Naive thymus-derived CD4-positive, alpha-beta T cell (primary cell): ENCODE measurements at places on chromosomes 4 and X.

- DNase-seq = no peak
These were observed 46.9 kb upstream of the SMARCAD1 start for GRCh38 chr4:94160774-94161173.

GRCh38 chr4:109171070-109171469, 131.4 kb downstream of the COL25A1 start:
- no peak for DNase-seq

- no peak for DNase-seq
These were observed 89.7 kb downstream of the TET2 start for GRCh38 chr4:105236202-105236915.

- no peak for DNase-seq
These were observed 87.9 kb upstream of the PAK3 start for GRCh38 chrX:111008126-111008525.

DNA sequence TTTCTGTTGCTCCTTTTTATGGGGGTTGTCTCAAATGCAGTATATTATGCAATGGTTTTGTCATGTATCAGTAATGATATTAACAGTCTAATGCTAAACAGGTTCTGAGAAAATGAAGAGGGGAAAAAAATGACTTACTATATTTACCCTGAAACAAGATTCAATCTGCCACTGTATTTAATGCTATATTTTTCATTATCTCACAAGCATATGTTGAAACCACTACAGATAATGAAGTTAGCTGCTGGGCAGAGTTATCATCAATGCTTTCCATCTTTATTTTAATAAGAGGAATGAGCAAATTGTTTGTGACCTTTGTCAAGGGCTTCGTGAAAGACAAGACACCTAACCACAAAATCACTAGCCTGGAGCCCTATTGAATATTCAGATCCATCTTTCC, 32.6 kb upstream of the NAA11 start:
- no peak for DNase-seq

DNA sequence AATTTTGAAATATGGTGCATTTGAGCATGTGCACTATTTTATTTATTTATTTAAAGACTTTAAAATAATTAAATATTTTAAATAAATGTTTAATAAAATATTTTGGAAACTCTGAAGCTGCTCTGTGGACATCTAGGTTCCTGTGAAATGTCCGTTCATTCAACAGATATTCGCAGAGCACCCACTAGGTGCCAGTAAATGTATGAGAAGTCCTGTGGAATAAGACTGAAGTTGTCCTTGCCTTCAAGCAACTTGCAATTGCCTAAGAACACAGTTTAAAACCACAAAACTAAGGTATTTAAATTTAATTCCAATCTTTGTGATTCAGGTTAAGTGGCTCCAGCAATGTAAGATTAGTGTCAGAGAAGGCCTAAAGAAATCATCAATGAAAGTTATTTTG, 306.7 kb downstream of the GBA3 start:
- no peak for DNase-seq

GRCh38 chr4:169485791-169486742, 126.3 kb downstream of the NEK1 start:
- DNase-seq = peak; percentile 39

DNA sequence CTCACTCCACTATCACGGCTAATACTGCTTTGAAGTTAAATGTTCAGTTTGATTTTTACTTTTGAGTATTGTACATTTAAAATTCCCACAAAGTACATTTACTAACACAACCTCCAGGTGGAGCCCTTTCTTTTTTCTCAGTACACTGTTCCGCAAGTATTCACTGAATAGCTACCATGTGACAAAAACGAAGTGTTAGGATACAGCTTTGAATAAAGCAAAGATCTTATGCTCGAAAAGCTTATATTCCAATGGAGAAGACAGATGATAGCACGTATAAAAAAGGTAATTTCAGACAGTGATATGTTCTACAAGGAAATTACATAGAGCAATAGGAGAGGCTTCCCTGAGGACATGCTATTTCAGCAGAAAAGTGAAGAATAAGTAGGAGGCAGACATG, 60.7 kb upstream of the ABCG2 start:
- DNase-seq = peak; percentile 64

DNA sequence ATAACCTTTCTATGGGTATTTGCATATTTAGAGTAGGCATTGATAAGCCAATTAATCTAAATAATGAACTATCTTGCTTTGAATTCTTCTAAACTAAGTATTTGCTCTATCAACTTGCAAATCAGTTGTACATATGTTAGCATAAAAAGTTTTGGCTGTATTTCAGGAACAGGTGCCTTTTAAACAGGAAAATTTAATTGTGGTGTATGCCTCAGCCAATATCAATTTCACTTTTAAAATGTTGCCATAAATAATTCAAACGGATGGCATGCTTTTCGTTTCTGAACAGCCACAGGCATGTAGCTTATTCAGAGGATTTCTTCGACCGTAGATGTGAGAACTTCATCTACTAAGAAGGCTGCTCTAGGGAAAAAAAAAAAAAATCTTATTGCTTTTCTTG, 99.9 kb downstream of the DCLK2 start:
- DNase-seq = no peak

GRCh38 chrX:20947411-20947912, 426.8 kb upstream of the CNKSR2 start:
- DNase-seq = no peak

GRCh38 chr4:111494971-111495370, 650.3 kb upstream of the FAM241A start:
- no peak for DNase-seq

DNA sequence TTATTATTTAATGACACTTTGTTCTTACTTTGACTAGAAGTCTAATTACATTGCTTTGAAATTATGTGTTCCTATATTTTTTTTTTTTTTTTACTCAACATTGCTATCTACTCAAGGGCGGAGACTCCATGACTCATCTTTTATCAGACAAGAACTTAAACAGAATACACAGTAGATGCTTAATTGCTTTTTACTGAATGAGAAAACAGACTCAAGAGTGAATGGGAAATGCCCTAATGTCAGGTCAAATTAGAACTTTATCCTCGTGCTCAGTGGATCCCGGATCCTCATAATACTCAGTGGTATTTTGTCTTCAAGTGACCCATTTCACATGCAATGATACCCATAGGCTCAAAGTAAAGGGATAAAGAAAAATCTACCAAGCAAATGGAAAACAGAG, 954.5 kb upstream of the IGFBP7 start:
- DNase-seq = no peak

- no peak for DNase-seq
These were observed 10.9 kb downstream of the MTMR1 start for GRCh38 chrX:150704030-150704613.

- no peak for DNase-seq
These were observed 127.3 kb downstream of the NEK1 start for GRCh38 chr4:169485086-169485485.

DNA sequence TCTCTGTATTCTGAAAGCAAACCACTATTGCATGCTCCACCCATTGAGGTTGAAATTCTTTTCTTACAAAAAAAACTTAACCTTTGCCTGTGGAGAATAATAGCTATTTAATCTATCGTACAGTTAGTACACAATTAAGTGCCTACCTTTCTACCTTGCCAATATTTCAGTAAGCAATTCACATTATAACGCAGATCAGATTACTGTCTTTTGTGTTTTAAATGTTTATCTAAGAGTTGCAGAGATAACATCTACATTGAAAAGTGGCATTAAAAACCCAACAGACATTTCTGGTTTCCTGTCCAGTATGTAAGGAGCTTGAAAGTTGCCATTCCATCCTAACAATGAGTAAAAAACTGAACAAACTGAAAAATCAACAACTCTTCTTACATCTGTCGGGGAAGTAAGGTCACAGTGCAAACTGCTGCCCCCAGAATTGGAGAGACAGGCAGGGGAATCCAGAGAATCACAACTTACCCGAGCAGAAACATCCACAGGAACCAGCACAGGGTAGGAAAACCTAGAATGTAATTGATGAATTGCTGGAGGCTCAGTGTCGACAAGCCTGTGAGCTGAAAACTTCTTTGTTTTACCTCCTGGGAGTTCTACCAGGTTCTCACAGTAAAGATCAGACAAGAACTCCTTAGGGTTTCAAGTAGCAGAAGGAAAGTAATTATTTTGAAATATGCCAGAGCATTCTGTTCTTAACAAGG, 27.3 kb upstream of the ACSL4 start:
- no peak for DNase-seq

- DNase-seq = no peak
These were observed 283.6 kb downstream of the SHOX start for GRCh38 chrX:914206-914605.

- no peak for DNase-seq
These were observed 97.3 kb downstream of the RS1 start for GRCh38 chrX:18574591-18574990.

- no peak for DNase-seq
These were observed 75.2 kb upstream of the ENPP6 start for GRCh38 chr4:184292877-184293276.

GRCh38 chr4:81505004-81505598, 33.4 kb upstream of the RASGEF1B start:
- peak; percentile 79 for DNase-seq

DNA sequence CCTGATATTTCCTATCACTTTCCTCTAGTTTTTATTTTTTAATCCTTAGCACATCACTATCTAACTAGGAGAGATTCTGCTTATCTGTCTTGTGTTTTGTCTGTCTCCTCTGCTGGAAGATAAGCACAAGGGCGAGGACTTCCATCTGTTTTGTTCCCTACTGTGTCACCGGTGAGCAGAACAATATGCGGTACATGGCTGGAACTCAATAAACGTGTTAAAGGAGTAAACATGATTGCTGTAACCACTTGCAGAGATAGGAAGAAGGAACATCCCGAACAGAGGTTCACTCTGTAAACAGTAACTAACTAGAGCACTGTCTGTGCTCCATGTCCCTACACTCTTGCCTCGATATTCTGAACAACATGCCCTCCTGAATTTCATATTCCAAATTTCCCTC, 5.2 kb downstream of the HS3ST1 start:
- DNase-seq = no peak

- no peak for DNase-seq
These were observed 129.0 kb downstream of the BTC start for GRCh38 chr4:74665346-74665745.

DNA sequence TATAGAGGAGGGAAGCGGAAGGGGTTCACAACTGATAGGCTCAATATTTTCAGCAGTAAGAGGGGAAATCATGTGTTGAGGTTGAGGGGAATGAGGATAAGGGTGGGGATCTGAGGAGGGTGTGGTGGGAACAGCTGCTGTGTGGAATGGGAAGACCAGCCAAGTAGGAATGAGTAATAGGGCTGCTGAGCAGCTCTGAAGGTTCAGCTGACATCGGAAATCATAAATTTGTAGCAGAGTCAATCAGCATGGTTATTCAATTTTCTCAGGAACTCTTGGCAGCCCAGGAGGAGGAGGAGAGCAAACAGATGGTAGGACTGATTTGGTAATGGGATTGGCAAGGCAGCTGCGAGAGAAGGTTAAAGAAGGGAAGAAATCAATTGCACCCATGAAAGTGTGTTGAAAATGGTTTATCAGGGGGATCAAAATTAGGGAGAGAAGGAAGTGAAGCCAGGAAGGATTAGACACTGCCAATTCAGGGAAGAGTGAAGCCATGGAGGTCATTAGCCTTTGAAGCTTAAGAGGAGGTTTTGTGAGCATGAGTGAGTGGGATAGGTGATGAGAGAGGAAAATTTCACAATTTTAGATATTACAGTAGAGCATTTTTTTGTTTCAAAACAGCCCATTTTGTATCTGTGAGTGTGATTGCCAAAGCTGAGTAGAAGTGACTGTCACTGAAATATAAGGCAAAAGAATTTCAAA, 82.6 kb downstream of the PCDH7 start:
- DNase-seq = no peak

DNA sequence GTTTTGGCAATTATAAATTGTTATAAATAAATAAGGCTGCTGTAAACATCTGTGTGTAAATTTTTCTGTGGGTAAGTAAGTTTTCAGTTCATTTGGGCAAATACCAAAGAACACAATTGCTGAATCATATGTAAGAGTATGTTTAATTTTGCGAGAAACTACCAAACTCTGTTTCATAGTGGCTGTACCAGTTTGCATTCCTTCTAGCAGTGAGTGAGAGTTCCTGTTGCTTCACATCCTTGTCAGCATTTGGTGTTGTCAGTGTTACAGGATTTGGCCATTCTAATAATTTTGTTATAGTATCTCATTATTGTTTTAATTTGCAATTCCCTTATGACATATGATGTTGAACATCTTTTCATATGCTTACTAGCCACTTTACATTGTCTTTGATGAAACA, 48.4 kb downstream of the ARFIP1 start:
- DNase-seq = no peak

DNA sequence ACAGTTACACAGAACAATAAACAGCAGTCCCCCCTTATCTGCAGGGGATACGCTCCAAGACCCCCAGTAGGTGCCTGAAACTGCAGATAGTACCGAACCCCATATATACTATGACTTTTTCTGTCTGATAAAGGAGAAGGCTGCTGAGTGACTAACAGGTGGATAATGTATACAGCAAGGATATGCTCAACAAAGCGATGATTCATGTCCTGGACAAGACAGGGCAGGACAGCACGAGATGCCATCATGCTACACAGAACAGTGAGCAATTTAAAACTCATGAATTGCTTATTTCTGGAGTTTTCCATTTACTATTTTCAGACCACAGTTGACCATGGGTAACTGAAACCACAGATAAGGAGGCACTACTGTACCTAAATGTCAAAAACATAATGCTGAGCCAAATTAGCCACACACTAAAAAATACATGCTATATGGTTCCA, 76.1 kb downstream of the MANBA start:
- no peak for DNase-seq

GRCh38 chrX:16771483-16772398, 14.5 kb upstream of the TXLNG start:
- DNase-seq = no peak

DNA sequence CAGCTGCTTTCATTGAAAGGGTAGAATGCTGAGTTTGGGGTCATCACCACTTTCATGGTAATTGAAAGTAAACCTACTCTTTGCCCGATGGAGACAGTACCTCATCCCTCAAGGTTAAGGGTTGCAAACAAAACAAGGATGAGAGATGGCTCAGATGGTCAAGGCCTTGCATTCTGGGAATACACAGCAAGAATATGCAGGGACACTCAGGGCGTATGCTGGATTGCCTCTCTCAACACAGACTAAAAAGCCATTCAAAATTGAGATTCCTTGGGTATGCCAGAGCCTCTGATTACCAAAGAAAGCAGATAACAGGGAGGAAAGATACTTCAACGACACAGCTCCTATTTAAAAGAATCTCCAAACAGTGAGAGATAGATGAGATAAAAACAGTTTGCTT, 310.4 kb downstream of the ARAP2 start:
- no peak for DNase-seq

- no peak for DNase-seq
These were observed 98.6 kb upstream of the SCML1 start for GRCh38 chrX:17638731-17639130.

GRCh38 chr4:58219179-58219578, 1109.0 kb upstream of the IGFBP7 start:
- no peak for DNase-seq
